ENCODE measurements at places on chromosomes 7 and 10.
A peak's percentile ranks its signal among the peaks of the same experiment; 100 is the strongest.

DNA sequence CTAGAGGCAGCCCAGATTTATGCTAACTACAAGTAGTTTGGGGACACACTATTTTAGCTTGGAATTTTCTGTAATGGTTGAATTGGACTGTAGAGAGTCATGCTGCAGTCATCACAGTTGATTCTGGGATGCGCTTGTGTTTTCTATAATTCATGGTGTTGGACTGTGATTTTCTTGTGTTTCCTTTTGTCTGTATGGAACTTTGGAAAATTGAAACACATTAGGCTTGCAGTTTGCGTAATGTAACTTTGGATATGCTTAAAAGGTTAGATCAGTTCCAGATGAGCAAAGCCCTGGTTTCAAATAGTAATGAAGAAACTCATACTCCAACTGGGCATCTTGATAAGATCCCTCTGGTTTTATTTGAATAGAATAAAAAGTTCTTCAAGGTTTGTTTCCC is 502.2 kb downstream of the ARL4A start:
- DNase-seq, result no peak

GRCh38 chr10:72013202-72013945 is 49.2 kb downstream of the CHST3 start:
- no peak for DNase-seq

DNA sequence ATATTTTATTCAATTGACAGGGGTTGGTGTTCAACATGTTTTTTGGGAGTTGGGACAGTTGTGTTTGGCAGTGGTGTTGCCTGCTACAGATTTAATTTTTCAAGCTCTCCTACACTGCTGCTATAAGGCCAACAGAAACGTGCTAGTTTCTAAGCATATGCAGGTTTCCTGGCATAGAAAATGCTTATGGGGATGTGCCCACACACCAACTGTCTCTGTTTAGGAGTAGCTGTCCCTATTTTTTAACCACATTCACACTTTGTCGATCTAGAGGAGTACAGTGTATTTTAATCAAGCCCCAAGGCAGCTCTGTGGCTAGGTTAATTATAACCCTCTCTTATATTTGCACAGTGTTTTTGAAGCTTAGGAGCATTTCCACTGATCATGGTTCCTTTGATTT is 28.6 kb downstream of the TMEM178B start:
- no peak for DNase-seq

DNA sequence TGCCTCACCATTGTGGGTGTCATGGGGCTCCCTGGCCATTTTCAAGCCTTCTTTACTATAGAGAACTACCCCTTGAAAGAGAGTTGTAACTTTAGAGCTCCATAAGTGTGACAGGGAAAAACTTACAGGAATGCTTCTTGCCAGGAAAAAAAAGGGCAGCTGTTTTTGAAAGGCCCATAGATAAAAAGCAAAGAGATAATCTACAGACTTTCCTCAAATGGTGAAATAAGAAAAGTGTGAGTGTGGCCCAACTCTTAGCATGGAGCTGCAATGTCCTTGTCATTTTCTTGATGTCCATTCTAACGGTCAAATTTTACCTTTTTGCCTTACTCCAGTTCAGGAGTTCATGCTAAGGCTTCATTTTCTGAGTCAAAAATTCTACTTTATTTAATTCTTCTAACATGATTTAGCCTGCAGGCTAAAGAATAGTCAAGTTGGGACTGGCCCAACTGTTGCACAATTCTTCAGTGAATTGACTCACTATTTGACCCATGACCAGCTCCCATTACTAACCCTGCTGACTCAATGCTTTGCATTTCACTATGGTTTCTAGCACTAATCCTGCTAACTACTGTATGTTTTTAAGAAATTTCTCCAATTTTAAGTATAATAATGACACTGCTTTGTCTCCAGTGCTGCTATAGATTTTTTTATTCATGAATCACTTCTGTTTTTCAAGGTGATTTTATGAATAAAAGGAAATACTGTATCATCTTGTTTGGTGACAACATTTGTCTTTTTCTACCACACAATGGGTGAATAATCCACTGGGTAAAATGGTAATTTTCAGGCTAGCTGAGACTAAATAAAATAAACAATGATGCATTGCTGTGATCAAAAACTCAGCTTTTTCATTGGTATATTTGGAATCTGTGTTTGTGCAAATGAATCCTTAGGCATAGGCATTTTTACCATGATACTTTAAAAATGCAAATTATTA is 41.4 kb upstream of the SGCE start:
- peak; percentile 95 for DNase-seq

DNA sequence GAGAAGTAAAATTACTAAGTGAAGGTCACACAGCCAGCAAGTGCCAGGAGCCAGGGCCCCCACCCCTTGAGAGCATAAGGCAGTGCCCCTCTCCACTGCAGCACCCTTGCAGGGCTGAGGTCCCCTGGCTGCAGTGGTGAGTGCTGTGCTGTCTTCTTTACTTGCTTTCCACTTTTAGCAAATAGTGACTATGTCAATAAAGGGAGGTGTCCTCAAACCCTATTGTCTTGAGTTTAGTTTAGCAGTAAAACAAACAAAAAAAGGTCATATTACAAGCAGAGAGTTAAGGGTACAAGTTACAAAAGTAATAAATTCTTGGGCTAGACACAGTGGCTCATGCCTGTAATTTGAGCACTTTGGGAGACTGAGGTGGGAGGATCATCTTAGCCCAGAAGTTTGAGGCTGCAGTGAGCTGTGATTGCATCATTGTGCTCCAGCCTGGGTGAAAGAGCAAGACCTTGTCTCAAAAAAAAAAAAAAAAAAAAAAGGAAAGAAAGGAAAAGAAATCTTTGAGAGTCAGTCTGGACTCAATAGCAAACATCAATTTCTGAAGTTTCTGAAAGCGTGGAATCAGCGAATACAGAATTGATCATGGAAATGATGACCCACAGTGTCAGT is 39.0 kb upstream of the KIF5B start:
- no peak for DNase-seq

DNA sequence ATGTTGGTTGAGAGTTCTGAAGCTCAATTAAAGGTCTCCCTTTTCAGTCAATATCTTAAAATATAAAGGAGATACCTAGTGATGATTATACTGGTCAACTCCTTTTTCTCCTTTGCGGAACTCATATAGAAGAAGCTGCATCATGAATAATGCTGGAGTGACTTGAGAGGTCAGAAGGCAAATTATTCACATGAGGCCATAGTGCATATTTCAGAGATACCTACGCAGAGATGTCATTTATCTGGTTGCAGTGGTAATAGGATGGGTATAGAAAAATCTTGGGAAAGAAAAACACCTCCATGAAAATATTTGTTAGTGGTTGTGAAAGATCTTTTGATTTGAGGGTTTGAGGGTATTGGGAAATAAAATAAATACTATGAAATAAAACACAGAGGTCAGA is 47.7 kb downstream of the NXPH1 start:
- no peak for DNase-seq

- no peak for DNase-seq
Measured at GRCh38 chr10:95793401-95794045, 37.6 kb downstream of the ENTPD1 start.

GRCh38 chr7:85525676-85526075 is 338.8 kb upstream of the SEMA3D start:
- DNase-seq, result no peak

- DNase-seq, result no peak
Measured at GRCh38 chr7:36284456-36285090, 105.1 kb upstream of the ANLN start.

GRCh38 chr10:89209718-89210117 is 2.6 kb upstream of the CH25H start:
- DNase-seq, result no peak

DNA sequence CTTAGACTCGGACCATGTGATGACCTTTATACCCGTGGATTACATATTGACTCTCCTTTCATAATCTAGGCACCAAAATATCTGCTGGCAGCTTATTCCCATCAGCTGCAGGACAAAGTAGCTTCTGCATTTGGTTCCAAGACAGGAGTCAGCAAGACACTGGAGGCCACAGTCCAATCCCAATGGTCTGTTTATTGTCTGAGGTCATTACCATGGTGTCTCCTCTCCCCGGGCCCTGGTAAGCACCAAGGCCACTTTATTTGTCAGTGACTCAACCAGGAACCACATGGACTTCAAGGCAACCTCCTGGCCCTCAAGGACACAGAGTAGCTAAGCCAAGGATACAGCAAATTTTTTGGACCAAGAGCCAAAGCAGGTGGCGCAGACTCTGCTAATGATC is 36.1 kb downstream of the KCNMA1 start:
- DNase-seq, result no peak

DNA sequence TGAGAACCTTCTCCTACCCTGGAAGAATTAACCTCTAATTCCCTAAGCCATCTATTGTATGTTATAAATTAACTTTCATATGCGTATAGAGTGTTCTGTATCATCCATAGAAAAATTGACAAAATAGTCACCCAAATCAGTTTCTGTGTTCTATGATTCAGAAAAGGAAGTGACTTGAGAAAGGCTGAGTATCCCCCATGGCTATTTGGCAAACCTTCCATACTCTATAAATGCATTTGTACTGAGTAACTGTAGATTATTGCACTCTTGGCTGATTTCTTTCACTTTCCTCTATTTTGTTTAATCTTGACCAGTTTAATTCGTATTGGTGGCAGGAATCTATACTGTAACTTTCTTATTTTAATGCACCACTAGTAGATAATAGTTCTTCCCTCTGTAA is 182.2 kb downstream of the HTR7 start:
- DNase-seq, result peak; percentile 86

DNA sequence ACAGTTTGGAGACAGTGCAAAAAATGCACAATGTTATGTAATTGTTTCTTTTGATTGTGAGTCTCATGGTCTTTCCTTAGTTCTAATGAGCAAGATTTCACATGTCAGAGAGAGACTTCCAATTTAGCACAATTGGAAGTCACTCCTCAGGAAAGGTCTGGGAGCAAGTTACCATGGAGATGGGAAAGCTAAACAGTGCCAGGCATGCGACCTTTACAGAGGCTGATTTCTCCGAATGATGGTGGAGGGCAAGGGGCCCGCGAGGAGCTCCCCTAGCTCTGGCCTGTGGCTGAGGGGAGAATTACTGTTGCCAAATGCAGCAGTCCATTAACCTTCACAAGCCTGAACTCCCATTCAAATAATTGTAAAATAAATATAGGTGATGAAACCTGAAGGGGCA is 59.3 kb downstream of the CDCA7L start:
- no peak for DNase-seq

DNA sequence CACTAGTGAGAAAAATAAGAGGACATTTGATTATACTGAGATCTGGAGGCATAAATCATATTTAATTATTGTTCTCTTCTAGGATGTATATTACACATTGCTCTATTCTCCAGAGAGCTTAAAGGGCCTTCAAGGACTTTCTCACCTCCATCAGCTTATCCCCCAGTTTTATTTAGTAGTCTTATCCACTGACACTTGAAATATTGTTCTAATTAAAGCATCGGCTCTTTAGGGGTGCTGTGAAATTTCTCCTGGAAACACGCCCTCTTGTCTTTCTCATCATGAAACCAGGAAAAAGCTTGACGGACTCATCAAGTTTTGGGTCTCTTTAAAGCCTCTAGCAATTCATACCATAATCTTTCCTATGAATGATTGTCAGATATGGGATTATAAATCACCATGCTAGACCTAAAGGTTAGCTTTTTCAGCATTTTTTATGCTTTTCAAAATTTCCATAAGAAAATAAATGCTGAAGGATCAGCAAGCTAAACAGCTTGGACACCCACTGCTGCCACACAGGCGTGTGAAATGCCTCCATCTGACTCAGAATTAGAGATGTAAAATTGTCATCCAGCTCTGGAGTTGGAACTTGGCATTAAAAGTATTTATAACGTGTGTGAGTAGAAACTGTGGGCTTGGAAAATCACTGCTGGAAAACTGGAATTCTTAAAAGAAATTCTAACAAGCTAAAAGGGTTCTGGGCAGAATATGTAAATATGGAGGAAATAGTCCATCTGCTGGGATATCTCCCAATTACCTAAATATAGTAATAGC is 216.3 kb downstream of the CHRM2 start:
- DNase-seq, result no peak

DNA sequence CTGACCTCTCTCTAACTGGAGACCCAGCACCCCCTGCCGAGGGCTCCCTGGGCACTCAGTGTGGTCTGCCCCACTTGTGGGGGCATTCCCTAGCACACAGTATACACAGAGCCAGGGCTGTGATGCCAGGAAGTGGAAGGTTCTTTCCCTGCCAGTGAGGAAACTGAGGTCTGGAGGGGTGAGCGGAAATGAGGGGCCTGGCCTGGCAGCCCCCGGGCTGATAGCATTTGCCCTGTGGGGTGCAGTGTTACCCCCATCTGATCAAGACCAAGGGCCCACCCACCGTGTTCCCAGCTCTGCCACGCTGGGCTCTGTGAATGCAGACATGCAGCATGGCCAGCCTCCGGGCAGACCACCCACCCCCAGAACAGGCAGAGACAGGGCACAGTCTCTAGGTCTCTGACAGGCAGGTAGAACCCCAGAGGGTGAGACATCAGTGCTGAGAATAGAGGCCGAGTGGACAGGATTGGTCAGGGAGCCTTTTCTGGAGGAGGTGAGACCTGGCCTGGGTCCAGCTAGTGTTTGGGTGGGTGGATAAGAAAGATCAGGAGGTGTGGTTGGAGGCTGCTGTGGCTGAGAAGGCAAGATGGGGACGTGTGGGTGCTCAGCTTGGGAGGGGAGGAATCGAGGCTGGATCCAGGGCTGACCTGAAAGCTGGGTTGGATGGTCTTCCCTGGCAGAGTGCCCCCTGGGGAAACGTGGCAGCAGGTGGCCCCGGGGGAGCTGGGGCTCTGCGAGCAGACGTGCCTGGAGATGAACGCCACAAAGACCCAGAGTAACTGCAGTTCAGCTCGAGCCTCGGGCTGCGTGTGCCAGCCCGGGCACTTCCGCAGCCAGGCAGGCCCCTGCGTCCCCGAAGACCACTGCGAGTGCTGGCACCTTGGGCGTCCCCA is 10.8 kb upstream of the ZNF862 start:
- no peak for DNase-seq

- DNase-seq, result no peak
Measured at GRCh38 chr10:64209561-64209960, 688.4 kb downstream of the REEP3 start.

GRCh38 chr7:106480616-106481031 is 180.3 kb downstream of the CCDC71L start:
- no peak for DNase-seq

DNA sequence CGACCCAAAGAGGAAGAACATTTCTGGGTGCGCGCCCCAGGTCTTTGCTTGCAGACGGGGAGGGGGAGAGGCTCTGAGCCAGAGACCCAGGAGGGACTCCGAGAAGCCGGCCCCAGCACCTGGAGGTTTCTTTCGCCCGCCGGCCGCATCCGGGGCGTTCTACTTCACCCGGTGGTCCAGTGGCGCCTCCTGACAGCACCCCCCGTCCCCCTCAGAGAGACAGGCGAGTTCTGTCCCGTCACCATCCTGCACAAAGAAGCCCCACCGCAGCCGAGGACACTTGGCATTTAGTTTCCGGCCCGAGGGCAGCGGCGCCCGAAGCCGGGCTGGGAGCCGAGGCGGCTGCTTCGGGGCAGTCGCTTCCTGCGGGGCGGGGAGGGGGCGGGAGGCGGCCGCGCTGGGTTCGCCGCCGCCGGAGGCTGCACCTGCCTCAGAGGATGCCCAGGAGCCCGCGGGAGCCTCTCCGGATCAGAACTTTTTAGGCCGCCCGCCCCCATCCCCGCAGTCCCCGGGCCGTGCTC is at the start of gene TMEM178B:
Gene TMEM178B, plus strand, starts transcription at position 424 of the 521 bp plus-strand sequence.
- DNase-seq, result no peak
